Left cardiac atrium (tissue), 4 donors: ENCODE measurements at places on chromosomes 6 and 20. TPM values are rescaled to one million over a fixed set of nuclear protein-coding genes. Genes with fewer than 3 reads are reported as not detected.
A peak's percentile ranks its signal among the peaks of the same experiment; 100 is the strongest.

The MDFI gene
- 9.2 TPM for total RNA-seq

The RAET1L gene
- total RNA-seq = not detected

The C20orf202 gene
- not detected for total RNA-seq

The HTR1B gene
- not detected for total RNA-seq

The HTR1E gene
- total RNA-seq = not detected

The OR2H1 gene
- not detected for total RNA-seq

The GTF2H4 gene
- 25.3 TPM for total RNA-seq

The MLN gene
- not detected for total RNA-seq

The DLK2 gene
- 0.68 TPM for total RNA-seq

- DNase-seq = no peak
Observed at GRCh38 chr6:84789170-84789569, 24.8 kb upstream of the TBX18 start.

GRCh38 chr6:7425808-7426190, 36.2 kb downstream of the RIOK1 start:
- no peak for DNase-seq

DNA sequence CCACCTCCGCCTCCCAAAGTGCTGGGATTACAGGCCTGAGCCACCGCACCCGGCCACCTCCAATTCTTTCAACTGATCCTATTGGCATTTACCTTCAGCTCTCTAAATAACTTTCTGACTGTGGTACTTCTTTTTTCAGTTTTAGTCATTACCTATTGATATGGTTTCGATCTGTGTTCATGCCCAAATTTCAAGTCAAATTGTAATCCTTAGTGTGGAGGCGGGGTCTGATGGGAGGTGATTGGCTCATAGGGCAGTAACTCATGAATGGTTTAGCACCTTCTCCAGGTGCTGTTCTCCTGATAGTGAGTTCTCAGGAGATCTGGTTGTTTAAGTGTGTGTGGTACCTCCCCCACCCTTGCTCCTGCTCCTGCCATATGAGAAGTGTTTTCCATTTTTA, 140.9 kb downstream of the LPA start:
- no peak for DNase-seq

DNA sequence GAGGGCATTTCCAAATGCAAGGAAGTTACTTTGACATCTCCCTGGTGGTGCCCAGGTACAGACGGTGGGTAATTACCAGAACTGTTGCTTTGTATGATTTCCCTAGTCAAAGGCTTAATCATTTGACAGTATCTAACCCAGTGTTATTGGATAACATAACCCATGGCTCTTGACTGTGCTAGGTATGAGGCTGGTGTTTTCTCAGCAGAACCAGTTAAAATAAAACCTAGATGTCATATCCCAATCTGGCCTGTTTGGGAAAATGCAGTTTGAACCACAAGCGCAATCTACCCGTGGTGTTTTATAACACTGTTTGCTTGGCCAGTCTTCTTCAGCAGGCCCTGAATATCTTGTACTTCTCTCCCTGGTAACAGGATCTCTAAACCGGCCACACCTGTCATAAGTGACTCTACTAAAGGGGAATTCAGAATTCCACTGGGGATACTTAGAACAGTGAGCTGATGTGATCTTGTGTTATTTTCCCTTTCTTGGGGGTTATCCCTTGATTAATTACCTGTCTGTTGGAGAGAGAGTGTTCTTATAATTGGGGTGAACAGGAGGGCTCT, 32.8 kb downstream of the PPP1R14C start:
- no peak for DNase-seq

DNA sequence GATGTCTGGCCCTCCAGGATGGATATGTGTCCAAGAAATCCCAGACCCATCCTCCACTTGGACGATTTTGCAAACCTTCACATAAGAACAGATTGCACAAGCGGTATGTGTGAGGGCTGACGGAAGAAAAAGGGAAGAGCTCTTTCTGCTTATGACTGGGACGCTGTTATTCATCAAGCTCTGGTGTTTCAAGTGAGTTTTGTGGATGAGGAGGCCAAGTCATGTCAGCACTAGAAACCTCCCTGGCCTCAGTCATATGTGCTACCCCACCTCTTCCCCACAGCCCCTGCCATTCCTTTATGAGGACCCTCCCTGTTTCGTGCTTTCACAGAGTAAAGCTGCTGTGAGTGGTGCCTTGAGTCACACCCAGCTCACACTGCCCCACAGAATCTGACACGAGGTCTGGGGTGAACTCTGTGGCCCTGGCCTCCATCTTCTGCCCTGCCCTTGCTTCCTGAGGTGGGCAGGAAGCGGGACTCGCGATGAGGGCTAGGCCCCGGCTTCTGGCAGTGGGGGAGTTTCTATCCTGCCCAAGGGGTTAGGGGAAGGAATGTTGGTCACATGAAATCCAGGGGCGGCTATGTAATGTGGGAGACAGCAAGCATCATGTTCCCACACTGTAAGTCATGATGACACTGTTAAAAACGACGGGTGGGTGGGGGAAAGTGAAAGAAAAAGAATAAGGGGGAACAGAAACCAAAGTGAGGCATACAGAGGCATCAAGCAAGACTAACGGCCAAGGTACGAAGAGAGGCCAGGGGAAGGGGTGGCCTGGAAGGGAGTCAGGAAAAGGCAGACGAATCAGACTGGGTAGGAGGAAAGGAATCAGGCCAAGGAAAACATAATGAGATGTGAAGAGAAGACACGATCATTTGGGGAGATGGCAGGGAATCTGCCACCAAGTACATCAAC, 78.1 kb downstream of the PRDM1 start:
- peak; percentile 36 for DNase-seq

DNA sequence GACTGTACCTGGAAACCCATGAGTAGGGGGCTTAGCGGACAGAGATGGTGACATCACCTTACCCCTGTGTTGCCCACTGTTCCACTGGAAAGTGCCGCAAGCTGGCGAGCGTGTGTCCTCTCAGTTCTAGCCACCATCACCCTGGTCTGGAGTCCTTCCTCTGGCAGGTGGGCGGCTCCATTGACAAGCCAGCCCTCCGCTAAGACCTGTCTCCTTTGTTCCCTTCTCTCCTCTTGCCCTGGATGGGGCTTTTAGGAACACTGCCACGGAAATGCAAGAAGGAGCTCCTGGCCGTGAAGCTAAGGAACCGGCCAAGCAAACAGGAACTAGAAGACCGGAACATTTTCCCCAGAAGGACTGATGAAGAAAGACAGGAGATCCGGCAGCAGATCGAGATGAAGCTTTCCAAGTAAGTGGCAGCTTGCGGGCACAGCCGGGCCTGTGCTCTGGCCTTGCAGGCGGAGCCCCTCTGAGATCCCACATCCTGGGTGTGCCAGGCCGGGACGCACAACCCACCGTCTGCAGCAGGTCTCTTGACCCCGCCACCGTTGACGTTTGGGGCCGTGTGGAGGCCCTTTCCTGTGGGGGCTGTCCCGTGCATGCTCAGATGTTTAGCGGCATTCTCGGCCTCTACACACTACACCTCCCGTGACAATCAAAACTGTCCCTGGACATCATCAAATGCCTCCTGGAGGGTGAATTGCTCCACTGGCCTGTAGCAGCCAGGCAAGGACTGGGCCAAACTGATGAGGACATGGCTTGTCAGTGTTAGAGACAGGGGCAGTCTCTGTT, 127.5 kb downstream of the SYCP2 start:
- DNase-seq = no peak

GRCh38 chr6:161301338-161301737, 27.5 kb upstream of the AGPAT4 start:
- DNase-seq = no peak

GRCh38 chr6:140208286-140208685, 833.8 kb upstream of the CITED2 start:
- DNase-seq = no peak

- no peak for DNase-seq
Observed at GRCh38 chr6:127053032-127053874, 65.2 kb upstream of the RSPO3 start.

- no peak for DNase-seq
Observed at GRCh38 chr6:149961728-149962425, 1.9 kb upstream of the ULBP1 start.

DNA sequence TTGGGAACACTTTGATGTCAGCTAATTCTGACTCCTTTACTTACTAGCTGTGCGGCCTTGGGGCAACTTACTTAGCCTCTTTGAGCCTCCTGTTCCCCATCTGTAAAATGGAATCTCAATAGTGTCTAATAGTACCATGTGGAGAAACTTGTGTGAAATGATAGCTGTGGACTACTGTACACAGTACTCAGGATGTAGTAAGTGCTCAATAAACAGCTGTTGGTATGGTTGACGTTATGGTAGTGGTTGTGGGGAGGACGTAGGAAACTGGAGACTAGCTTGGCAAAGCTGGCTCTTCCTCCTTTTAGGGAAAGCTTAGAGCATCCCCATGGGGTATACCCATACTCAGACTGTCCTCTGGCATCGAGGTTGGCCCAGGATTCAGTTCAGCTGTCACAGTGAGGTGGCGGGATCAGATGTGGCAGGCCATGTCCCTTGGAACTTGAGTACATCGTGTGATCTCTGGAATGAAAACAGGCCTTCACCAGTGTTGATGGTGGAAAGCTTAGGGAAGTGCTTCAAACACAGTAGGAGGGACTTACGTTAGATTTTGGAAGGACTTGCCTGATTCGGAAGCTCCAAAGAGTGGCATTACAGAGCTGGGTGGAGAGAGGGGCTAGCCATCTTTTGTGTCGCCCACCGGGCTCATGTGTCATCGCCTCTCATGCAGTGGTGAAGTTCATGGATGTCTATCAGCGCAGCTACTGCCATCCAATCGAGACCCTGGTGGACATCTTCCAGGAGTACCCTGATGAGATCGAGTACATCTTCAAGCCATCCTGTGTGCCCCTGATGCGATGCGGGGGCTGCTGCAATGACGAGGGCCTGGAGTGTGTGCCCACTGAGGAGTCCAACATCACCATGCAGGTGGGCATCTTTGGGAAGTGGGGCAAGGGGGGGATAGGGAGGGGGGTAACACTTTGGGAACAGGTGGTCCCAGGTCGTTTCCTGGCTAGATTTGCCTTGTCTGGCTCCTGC, 7.1 kb downstream of the VEGFA start:
- peak; percentile 33 for DNase-seq

GRCh38 chr20:58918621-58919020, 62.4 kb upstream of the NELFCD start:
- no peak for DNase-seq

- no peak for DNase-seq
Observed at GRCh38 chr6:167056370-167056769, 57.2 kb downstream of the CEP43 start.

- DNase-seq = no peak
Observed at GRCh38 chr6:43061861-43062260, 2.4 kb downstream of the KLC4 start.

GRCh38 chr6:126477678-126478077, 137.8 kb downstream of the CENPW start:
- no peak for DNase-seq

DNA sequence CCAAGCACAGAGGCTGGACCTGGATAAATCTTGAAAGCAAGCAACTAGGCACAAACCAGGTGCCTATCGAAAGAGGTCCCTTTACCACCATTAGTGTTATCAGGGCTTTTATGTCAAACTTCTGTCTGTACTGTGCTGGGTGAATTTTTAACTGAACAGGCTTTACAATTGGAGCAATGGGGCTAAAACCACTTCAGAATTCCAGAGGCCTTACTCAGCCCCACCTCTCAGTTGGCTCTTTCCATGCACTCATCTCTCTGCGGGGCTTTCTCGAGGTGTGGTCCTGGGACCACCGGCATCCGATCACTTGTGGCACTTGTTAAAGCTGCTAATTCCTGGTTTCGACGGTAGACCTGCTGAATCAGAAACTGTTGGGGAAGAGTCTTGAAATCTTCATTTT, 232.5 kb downstream of the SOX4 start:
- no peak for DNase-seq

DNA sequence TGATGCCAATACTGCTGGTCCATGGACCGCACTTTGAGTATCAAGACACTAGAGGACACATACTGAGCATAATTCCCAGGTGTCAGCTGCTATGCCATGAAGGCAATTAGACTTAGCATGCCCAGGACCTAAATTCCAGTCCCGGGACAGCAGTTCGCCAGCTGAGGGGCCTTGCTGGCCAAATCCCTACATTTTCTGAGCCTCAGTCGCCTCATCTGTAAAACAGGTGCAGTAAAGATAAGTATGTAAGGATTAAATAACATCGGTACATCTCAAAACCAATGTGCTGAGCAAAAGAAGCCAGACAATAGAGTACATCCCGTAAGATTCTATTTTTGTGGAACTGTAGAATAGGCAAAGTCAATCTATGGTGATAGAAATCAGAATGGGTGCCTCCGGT, 1.0 kb downstream of the BFSP1 start:
- DNase-seq = no peak

DNA sequence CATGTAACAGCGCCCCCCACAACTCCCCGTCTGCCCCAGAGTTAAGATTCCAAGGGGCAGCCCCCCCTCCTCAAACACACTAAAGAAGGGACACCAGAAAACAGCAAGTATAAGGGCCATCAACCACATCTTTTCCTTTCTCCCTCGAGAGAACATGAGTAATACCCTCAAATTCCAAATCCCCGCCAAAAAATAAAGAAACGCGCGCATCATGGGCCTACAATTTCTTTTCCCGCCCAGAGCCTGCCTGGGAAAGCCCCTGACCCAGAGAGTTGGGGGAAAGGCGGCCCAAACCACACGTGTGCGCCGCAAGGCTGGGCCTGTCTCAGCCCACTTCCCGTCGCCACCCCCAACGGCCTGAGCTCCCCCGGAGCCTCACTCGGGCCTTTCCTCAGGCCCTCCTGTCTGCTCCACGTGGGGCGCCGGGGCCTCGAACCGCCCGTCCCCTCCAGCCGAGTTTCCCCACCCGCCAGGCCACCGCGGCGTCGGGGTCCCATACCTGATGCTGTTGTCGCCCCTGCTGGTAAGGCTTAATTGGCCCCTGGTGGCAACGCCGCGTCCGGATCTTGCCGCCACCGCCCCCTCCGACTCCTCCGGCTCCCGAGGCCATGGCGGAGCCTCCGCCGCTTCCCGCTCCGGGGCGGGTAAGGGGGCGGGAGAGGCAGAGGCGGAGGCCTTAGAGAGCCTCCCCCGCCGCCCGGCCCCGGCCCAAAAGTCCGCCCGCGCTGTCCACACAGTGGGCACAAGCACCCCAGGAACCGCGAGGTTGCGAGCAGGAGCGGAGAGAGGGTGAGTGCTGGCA, 746 bp downstream of the NUP153 start:
- DNase-seq = peak; percentile 75

GRCh38 chr6:43862925-43863324, 92.9 kb downstream of the VEGFA start:
- DNase-seq = peak; percentile 1

DNA sequence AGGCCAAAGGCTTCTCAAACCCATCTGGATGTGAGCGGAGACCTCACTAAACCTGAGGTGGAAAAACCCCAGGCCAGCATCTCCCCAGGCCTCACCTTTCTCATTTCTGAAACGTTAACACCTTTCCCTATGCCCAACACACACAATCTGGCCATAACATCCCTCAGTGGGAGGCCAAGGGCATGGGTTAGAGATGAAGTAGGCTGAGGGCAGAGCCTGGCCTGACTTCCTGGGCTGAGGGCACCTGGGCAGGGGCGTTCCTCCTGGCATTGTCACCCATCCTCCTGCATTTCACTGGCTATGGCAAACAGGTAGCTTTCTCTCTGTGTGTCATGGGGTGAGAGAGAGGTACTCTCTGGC, 8.4 kb downstream of the MOCS1 start:
- no peak for DNase-seq

- no peak for DNase-seq
Observed at GRCh38 chr6:308768-309167, 16.5 kb downstream of the DUSP22 start.
